ENCODE measurements at places on chromosomes 16 and 17.

GRCh38 chr17:33712120-33712519 is 419.0 kb upstream of the ASIC2 start:
- DNase-seq, result no peak

GRCh38 chr16:23227529-23227928 is 45.0 kb downstream of the SCNN1G start:
- no peak for DNase-seq

DNA sequence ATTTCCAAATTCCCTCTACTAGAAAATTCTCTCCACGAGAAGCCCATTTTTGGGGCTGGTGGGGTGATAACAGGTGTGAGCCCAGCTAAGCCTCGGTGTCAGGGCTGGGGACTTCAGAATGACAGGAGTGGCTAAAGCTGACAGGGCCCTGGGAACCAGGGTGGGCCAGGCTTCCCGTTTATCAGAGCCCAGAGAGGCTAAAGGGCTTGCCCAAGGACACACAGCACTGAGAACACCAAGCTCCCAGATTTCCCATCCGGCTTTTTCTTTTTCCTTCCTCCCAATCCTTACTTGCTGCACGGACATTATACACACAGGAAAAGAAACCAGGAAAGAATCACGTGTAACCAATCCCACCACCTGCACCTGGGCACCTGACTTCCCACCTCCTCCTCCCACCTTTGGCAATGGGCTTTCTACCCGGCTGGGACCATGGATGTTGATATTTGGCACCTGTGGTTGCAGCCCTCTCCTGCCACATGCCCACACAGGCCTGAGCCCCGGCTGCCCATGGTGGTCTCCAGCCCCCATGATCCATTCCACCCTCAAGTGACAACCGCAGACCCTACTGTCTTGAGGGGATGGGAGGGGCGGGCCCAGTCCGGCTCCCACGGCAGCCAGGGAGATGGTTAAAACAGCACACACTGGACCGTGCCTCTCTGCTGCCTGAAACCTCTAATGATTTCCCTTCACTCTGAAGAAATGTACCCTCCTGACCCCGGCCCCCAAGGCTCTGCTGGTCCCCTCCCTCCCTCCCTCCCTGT is 78.9 kb downstream of the ENGASE start:
- no peak for DNase-seq

- DNase-seq, result no peak
Measured at GRCh38 chr16:48113001-48113400, 42.8 kb downstream of the ABCC12 start.

DNA sequence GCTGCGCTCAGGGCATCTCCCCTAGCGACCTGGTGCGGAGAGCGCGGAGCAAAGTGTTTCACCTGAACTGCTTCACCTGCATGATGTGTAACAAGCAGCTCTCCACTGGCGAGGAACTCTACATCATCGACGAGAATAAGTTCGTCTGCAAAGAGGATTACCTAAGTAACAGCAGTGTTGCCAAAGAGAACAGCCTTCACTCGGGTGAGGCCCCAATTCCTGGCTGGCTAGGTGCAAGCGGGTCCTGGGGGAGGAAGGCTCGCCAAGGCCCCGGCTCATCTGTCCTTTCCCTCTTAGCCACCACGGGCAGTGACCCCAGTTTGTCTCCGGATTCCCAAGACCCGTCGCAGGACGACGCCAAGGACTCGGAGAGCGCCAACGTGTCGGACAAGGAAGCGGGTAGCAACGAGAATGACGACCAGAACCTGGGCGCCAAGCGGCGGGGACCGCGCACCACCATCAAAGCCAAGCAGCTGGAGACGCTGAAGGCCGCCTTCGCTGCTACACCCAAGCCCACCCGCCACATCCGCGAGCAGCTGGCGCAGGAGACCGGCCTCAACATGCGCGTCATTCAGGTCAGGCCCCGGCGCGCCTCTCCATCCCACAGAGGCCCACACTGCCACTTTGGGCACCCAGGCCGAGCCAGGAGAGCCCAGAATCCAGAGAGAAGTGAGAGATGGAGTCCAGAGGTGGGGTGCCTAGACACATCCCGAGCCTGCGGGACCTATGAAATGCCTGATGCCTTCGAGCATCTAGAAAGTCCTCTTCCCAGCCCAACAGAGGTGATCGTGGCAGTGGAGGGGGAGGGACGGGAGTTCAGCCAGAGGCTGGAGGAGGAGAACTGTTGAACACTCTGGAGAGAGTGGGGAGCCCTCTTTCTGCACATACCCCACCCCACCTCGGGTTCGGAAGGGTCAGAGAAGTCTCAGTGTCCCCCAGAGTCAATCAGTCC is 3.3 kb downstream of the LHX1 start:
- DNase-seq, result no peak

- DNase-seq, result no peak
Measured at GRCh38 chr17:72394531-72394930, 273.7 kb downstream of the SOX9 start.

- no peak for DNase-seq
Measured at GRCh38 chr16:9499941-9500593, 408.6 kb downstream of the HAPSTR1 start.

- DNase-seq, result peak; percentile 60
Measured at GRCh38 chr17:5237541-5238016, 2.9 kb upstream of the SCIMP start.

- no peak for DNase-seq
Measured at GRCh38 chr16:53085931-53086421, 31.2 kb downstream of the CHD9 start.

GRCh38 chr16:17544304-17544703 is 73.5 kb upstream of the XYLT1 start:
- DNase-seq, result no peak

- no peak for DNase-seq
Measured at GRCh38 chr17:38628441-38628840, 22.7 kb upstream of the SRCIN1 start.

GRCh38 chr17:60534010-60534555 is 8.0 kb upstream of the APPBP2 start:
- DNase-seq, result no peak

DNA sequence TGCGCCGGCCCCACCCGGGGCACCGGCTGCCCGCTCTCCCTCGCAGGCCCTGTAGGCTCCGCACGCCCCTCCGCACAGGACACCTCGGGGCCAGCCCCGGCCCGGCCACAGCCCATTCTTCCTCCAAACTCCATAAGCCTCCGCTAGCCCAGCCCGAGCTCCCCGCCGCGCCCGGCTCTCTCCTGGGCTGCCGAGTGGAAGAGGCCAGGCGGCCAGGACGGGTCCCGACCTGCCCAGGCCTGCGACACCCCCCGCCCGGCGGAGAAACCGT is 397 bp downstream of the NCOR1 start:
- peak; percentile 33 for DNase-seq

GRCh38 chr16:48916566-48916965 is 306.6 kb upstream of the N4BP1 start:
- no peak for DNase-seq

DNA sequence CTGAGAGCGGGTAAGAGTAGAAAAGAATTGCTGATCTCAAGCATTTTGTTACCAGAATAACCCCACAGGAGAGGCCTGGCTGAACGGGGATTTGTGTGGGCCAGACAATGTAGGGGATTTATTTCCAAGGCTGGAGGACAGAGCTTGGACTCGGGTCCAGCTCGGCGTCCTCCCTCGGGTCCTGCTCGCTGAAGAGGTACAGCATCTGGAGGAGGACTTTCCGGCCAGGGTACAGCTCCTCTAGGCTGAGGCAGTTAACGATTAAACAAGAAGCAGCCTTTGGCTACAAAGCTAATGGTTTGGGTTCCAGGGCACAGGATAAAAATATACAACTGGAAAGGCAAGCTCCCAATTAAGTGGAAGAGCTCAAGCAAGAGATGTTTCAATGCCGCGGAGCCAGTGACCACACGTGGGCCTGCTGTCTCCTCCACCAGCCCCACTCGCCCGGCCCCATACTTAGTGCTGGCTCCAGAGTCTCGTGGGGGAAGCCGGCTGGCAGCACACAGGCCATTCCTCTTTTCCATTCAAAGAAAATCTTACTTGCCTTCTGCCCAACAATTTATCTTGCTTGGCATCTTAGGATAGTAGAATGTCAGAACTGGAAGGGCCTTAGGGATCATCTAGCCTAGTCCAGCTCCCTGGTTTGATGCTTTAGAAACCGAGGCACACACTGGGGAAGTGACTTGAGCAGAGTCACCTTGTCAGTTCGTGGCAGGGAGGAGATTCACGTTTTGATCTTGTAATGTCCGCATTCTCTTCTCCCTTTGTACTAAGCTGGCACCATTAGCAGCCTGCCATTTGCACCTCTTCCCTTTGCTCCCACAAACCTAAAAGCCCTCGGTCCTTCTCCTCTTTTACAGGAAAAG is 85.9 kb upstream of the TBX2 start:
- DNase-seq, result no peak

DNA sequence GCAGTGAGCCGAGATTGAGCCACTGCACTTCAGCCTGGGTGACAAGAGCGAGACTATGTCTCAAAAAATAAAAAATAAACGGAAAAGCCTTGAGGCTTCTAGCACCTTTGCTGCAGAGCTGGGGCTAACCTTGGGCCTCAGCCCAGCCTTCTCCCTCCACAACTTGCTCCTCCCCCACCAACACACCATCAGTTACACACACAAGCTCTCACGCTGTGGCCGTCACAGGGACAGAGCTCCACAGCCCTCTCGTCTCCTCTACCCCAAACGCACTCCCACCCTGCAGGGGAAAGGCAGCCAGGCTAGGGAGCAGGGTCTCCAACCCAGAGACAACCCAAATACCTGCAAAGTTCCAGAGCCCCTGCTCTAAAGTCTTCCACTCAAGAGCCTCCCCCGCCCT is 22.0 kb upstream of the MRPS23 start:
- DNase-seq, result no peak

GRCh38 chr16:86042996-86043725 is 144.2 kb downstream of the IRF8 start:
- no peak for DNase-seq

GRCh38 chr16:67926181-67926750 is 5.4 kb downstream of the CTRL start:
- no peak for DNase-seq

- no peak for DNase-seq
Measured at GRCh38 chr16:81409016-81409556, 35.5 kb upstream of the CMIP start.

DNA sequence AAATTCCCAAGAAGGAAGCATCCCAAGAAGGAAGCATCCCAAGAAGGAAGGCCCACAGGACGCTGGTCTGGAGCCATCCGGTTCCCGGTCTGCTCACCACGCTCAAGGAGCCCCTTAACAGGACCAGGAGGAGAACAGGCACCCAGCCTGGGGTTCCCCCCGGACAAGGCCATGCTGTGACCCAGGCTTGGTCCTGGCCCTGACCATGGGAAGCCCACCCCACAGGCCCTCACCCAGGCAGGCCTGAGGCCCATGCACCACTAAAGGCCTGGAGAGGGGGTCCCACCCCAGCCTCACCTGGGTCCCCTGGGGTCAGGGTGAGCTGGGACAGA is 340 bp upstream of the ENPP7 start:
- no peak for DNase-seq

DNA sequence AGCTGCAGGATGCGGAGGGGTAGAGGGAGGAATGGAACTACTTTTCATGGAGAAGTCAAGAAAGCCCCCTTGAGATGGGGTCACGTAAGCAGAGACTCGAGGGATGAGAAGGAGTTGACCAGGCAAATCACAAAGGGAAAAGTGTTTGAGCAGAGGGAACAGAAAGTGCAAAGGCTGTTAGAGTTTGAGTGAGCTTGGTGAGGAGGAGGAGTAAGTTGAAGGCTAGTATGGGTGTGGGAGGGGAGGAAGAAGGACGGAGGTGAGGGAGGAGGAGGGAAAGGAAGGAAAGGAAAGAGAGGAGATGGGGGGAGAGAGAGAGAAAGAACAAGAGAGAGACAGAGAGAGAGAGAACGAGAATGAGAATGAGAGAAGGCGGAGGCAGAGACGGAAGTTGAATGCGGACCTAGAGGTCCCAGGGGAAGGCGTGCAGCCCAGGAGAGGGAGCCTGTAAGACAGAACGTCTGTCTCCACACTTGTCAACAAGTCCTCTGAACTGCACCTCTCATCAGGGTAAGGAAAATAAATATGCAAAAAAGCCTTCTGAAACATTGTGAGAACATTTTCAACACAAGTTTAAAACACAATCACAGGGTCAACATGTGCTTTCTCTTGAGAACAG is 279.8 kb upstream of the EEF2KMT start:
- DNase-seq, result no peak

DNA sequence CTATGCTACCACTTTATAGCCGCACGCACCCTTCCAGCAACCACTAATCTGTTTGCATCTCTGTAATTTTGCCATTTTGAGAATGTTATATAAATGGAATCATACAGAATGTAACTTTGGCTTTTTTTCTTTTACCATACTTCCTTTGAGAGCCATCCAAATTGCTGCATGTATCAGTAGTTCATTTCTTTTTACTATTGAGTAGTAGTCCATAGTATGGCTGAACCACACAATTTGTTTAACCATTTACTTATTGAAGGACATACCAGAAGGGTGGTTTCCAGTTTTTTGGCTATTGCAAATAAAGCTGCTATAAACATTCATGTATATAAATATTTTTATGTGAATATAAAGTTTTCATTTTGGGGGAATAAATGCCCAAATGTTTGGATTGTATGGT is 8.8 kb downstream of the TENT4B start:
- DNase-seq, result no peak

GRCh38 chr16:30774367-30775130 is 12.4 kb downstream of the RNF40 start:
- DNase-seq, result no peak

DNA sequence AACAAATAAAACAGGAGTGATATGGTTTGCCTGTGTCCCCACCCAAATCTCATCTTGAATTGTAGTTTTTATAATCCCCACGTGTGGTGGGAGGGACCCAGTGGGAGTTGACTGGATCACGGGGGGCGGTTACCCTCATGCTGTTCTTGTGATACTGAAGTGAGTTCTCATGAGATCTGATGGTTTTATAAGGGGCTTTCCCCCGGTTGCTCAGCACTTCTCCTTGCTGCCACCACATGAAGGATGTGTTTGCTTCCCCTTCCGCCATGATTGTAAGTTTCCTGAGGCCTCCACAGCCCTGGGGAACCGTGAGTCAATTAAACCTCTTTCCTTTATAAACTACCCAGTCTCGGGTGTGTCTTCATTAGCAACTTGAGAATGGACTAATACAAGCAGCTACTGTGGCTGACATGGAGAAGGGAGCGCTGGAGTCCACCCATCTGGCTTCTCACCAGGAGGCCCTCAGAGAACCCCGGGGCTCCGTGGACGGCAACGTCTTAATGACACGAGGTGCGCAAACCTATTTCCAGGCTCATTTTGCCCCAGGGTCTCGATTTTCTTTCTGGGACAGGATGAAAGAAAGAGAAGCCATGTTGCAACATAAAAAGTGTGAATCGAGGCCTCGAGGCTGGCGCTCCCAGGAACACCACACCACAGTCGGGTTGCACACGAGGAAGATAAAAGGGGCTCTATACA is 129.5 kb downstream of the DYNLRB2 start:
- DNase-seq, result peak; percentile 22

DNA sequence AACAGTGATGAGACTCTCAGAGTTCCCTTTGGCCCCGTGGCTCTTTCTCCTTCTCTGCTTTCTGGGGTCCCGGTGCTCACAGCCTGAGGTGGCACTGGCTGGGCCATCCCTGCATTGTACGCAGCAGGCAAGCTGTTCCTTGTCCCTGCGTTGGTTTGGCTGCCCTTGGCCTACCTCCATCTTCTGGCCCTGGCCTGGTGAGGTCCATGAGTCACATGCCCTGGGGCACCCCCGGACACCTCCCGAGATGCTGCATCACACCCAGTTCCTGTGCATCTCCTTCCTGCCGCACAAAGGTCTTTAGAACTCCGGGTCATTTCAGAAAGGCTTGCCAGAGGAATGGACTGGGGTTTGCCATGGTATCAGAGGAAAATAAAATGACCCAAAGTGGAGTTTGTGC is 9.5 kb downstream of the SULT1A2 start:
- DNase-seq, result no peak

Data from T-helper 1 cell (primary cell).